H4 (cell line): ENCODE measurements at places on chromosomes 5 and 9. TPM values are rescaled to one million over a fixed set of nuclear protein-coding genes. Genes with fewer than 3 reads are reported as not detected.

DNA sequence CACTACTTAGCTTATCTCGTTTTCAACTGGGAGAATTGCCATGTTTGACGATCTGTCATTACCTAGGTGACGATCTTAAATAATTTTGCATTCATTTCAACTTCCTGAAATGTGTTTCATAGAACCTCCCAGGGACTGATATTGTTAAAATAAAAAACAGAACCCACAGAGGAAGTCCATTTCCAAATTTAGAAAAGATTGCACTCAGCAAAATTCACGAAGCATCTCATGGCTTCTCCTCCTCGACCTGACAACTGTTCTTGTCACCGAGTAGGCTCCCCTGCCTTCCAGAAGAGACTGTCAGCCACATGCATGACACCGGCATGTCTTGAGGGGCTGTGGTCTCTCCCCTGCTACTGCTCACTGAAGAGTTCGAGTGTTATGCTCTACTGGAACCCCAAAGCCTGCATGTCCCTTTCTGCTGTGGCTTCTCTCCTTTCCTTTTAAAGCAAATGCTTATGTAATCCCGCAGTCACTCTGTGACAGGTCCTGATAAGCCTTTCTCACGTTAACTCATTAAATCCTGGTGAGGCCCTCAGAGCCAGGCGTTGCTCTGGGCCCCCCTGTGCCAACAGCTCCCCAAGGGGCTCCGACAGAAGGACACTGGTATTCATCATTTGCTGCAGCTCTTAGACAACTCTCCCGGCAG, 26.8 kb upstream of the ANKRD33B start:
- no peak for DNase-seq

DNA sequence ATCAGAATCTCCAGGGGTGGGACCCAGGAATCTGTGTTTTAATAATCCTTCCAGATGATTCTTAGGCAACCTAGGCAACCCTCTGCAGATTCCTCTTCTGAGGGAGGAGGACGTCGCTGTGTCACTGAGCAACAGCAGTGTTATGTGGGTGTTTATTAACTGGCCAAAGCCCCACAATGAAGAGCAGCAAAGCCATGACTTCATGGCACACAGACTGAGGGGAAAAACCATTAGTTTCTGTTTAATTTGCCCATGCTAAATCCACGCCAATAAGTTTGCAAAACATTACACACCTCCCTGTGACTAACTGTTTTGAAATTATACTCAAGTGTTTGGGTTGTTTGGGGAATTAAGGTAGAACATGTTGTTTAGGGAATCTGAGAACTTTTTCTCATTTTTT, 83.7 kb upstream of the TMED7 start:
- no peak for DNase-seq

Gene SMIM32
- not detected in 2 replicates for total RNA-seq

- no peak for DNase-seq
Measured at GRCh38 chr5:82362636-82363035, 84.5 kb upstream of the RPS23 start.

DNA sequence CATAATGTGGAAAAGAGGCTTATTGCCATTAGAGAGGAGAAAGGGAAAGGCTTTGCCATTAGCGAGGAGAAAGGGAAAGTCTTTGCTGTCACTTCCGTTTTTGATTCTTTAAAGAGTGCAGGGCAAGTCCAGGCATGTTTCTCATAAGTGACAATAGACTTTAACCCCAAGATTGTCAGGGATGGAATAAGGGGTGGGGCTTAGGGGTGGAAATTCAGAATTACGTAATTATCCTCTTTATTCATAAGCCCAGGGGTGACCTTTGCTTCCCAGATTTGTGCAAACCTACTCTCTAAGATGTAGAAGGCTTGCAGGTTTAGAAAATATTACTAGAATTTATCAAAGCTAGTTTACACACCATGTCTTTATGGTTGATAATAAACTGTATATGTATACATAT, 2.3 kb upstream of the PLK2 start:
- peak; percentile 19 for DNase-seq
